Brain (organoid and tissue), 16 donors: ENCODE measurements at places on chromosomes 16 and 17.
A peak's percentile ranks its signal among the peaks of the same experiment; 100 is the strongest.

GRCh38 chr17:58455491-58455890 is 32.7 kb downstream of the HSF5 start:
- no peak for DNase-seq

- DNase-seq: no peak
Observed at GRCh38 chr17:30472238-30472890, 4.8 kb upstream of the GOSR1 start.

DNA sequence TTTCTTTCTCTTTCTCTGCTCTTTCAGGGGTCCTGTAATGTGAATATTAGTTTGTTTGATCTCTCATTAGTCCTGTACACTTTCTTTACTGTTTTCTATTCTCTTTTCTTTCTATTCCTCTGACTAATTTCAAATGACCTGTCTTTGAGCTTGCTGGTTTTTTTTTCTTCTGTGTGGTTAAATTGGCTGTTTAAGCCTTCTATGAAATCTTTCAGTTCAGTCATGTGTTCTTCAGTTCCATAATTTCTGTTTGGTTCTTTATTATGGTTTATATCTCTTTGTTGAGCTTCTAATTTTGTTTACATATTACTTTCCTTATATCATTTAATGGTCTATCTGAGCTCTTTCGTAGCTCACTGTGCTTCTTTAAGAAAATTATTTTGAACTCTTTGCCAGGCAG is 31.3 kb upstream of the NKD1 start:
- DNase-seq: no peak

- DNase-seq: no peak
Observed at GRCh38 chr17:73184136-73184993, 8.5 kb upstream of the COG1 start.

DNA sequence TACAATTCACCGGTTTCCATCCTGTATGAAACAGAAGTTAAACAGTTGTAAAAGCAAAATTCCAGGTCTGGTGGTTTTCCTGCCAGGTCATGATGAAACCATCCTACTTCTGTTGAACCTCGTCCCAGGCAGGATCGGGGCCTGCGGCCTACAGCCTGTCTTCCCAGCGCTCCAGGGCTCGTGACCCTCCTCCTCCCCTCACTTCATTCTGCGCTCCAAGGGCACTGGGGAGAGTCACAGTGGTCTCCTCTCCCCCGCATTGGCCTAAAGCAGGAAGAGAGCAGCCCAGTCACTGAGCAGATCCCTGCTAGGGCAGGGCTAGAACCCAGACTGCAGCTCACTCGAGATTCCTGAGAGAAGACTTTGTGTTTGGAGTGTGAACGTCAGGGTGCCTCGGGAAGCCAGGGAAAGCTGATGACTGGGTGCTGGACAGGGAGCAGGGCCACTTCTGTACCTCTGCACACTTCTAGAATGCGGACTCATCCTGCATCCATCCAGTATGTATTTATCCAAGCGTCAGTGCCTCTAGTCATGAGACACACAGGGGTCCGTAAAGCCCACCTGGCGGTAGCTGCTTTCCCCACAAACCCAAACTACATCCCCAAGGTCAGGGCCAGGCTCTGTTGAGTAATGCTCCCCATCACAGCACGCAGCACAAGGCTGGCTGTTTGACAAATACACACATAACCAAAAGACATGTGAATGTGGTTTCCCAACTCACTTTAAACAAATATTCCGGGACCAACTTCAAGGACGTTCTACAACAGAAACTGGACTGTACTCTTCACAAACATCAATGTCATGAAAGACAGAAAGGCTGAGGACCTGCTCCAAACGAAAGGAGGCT is 1.7 kb upstream of the ITGAE start:
- no peak for DNase-seq

- DNase-seq: peak; percentile 55
Observed at GRCh38 chr16:59701963-59702930, 968.1 kb upstream of the GOT2 start.

DNA sequence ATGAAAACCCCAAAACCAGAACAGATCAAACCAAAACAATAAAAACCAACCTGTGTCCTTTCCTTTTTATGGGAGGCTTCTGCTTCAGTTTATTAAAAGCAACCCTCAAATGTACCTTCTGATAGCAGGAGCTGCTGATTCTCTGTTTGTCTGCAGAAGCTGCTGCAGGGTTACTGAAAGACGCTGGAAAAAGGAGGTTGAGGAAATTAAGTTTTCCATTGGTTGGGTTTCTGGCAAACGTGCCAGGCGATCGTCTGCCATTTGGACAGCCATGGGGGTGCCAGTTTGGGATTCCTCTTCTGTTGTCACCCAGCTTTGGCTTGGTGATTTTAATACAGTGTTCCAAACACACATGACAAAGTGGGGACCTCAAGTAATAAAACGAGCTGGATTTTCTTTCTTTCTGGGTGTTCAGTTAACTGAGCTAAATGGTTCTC is 185.4 kb upstream of the ZFHX3 start:
- DNase-seq: peak; percentile 65

GRCh38 chr17:18217412-18218015 is 7.9 kb upstream of the LLGL1 start:
- DNase-seq: peak; percentile 76

GRCh38 chr16:17471719-17472461 is 1.1 kb upstream of the XYLT1 start:
- DNase-seq: no peak

DNA sequence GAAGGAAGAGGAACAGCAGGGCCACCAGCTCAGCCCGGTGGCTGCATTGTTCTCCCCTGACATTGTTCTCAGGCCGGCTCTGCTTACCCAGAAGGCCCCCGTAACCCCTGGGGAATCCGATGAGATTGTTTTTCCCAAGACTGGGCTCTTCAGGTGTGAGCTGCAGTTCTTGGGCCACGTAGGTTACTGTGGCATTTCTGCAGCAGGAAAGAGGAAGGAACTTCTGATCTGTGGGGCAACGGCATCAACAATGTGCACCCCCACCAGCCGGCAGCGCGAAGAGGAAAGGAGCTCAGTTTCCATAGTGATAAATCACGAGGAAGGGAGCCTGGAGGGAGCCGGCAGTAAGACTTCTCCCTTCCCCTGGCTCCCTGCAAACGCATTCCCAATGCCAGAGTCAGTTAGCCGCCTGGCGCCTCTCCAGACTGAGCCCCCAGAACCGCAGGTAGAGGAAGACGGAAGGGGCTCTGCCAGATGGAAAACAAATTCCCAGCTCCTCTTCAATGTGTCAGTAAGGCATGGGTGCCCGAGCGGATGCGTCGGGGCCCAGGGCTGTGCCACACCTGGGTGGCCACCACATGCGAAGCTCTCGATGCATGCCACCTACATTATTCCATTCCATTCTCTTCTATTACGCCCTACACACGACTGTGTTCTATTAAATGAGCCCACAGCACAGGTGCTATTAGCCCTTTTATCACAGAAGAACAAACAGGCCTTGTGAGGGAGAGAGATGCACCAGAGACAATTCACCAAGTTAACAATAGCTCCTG is 21.5 kb upstream of the PECAM1 start:
- DNase-seq: peak; percentile 87

GRCh38 chr17:44925731-44926697 is 10.7 kb upstream of the GFAP start:
- no peak for DNase-seq

- peak; percentile 53 for DNase-seq
Observed at GRCh38 chr16:15539197-15539596, 103.8 kb downstream of the MARF1 start.

- DNase-seq: no peak
Observed at GRCh38 chr16:1385232-1385631, 29.3 kb downstream of the UNKL start.

GRCh38 chr17:80475910-80476876 is at the start of gene NPTX1:
NPTX1 (minus strand) TSS chr17:80476607; CDS start chr17:80476446, 161 bp downstream.
- peak; percentile 77 for DNase-seq

DNA sequence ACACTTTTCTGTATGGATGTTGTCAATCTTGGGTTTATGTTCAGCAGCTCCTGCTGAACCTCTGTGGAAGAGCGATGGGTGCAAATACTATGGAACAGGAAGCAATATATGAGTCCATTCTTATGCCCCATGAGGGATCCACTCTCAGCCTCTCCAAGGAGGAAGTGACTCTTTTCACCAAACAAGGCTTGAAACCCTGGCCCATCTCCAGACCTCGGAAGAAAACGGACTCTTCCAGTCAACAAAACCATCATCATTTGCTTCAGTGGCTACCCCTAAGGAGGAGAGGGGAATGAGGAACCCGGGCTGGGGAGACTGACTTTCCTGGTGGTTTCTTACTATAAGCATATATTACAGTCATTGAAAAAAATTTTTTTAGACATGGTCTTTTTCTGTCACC is 206.2 kb downstream of the AXIN2 start:
- no peak for DNase-seq

GRCh38 chr17:81460856-81461460 is 51.6 kb downstream of the ACTG1 start:
- no peak for DNase-seq

DNA sequence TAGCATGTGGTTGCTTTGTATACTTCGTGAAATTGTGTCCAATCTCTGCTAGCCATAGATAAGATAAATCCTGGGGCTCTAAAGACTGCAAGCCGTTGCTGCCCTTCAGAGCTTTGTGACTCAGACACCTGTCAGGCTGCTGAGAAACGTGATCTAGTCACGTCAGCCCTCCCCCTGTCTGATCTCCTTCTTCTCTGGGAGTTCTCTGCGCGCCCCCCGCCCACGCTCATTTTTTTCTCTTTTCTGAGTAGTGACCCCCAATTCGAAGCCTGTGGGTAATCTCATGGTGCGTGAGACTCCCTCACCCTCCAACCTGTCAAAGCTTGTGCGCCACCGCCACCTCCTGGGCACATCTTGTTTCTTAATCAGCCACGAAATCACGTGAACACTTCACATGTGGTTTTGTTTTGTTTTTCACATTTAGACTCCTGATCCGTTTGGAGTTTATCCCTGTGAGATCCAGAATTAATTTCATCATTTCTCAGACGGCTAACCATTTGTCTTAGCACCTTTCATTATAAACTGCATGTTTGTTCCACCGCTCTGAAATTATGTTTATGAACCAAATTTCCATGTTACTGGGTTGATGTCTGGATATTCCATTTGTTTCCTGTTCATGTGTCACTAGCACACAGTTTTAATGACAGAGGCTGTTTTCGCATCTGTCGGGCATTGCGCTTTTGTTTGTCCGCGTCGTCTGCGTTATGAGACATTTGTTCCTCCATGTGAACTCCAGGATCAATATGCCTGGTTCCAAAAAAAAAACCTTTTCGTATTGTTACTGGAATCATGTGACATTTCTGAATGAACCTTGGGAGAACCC is 977 bp upstream of the ZNF778 start:
- peak; percentile 82 for DNase-seq

GRCh38 chr17:49218941-49219913 is 8.7 kb downstream of the ABI3 start:
- DNase-seq: no peak

- no peak for DNase-seq
Observed at GRCh38 chr16:29698042-29698441, 19.1 kb downstream of the QPRT start.

DNA sequence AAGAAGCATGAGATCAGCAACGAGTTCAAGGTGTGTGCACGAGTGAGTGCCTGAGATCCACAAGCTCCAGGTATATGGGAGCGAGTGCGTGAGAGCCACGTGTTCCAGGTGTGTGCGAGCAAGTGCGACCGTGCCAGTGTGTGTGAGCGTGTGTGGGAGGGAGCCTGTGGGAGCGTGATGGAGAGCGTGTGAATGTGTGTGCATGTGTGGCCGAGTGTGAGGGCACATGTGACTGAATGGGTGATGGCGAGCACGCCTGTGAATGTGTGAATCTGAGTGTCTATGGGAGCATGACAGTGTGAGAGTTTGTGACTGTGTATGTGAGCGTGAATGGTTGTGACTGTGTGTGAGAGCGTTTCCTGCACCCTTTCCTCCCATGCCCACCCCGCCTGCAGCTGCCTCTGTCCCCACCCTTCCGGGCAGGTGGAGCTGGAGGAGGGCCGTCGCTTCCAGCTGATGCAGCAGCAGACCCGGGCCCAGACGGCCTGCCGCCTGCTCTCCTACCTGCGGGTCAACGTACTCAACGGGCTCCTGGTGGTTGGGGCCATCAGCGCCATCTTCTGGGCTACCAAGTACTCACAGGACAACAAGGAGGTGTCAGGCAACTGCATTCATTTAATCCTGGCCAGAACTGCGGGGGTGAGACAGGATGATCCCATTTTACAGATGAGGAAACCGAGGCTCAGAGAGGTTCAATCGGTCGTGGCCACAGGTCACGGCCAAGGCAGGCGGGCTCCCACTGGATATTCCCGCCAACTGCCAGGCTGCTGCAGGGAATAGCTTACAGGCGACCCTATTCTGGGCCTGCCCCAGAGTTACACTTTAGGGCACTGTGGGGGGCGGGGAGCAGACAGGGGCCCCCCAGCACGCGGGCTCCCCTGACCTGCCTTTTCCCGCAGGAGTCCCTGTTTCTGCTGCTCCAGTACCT is 3.7 kb downstream of the TMC8 start:
- DNase-seq: no peak

GRCh38 chr16:18834864-18835263 is 33.5 kb upstream of the ARL6IP1 start:
- no peak for DNase-seq

GRCh38 chr17:3003296-3004149 is 59.9 kb downstream of the OR1D5 start:
- DNase-seq: no peak

- peak; percentile 74 for DNase-seq
Observed at GRCh38 chr17:28985950-28986713, 19.7 kb downstream of the SEZ6 start.

DNA sequence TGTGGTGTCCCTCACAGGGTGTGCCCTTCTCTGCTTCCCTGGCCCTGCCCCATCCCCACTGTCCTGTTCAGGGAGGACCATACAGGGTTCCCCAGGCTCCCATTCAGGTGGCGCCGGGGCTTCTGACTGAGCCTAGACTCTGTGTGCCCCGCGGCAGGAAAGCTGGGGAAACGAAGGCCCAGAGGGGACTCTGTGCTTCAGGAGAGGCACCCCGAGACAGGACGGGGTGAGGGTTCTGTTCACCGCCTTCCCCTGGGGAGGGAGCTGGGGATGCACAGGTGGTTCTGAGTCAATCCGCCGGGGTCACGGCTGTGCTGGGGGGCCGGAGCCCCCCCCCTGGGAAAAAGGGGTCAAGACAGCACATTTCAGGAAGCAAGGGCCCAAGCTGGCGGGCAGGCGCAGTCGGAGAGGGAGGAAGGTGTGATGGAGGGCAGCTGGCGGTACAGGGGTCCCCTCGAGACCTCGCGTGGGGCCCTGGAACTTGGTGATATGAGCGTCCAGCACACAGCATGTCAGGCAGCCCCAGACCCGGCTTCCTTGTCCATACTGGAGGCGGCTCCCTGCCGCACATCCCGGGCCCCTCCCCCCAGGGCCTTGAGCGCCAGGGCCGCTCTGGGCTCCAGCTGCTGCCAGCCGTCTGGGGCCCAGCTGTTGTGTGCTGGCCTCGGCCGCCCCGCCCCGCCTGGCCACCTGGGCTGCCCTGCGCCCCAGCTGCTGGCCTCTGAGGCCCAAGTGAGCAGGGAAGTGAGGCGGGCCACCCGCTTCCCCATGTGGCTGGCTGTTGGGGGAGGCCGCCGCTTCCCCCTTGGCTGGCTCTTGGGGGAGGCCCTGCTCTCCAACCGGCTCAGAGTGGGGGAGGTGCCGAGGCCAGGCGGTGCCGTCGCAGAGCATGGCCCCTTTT is 5.6 kb upstream of the NOTUM start:
- no peak for DNase-seq

DNA sequence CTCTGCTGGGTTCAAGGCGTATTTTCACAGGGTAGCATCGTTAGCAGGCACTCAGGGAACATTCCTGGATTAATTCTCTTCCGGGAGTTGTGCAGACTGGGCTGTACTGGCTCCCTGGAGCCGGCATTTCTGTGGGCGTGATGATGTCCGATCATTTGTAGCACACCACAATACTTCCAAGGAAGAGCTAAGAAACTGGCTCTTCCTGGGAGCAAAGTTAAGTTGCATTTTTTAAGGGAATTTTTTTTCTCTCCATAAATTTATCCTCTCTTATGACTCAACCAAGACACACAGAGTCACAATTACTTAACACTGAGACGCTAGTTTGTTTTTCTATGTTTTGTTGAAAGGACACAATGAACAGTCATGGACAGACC is 211.6 kb upstream of the FOXF1 start:
- DNase-seq: no peak
